H1 (cell line): ENCODE measurements at places on chromosomes 4 and X. TPM values are rescaled to one million over a fixed set of nuclear protein-coding genes. Genes with fewer than 3 reads are reported as not detected.
A peak's percentile ranks its signal among the peaks of the same experiment; 100 is the strongest.

DNA sequence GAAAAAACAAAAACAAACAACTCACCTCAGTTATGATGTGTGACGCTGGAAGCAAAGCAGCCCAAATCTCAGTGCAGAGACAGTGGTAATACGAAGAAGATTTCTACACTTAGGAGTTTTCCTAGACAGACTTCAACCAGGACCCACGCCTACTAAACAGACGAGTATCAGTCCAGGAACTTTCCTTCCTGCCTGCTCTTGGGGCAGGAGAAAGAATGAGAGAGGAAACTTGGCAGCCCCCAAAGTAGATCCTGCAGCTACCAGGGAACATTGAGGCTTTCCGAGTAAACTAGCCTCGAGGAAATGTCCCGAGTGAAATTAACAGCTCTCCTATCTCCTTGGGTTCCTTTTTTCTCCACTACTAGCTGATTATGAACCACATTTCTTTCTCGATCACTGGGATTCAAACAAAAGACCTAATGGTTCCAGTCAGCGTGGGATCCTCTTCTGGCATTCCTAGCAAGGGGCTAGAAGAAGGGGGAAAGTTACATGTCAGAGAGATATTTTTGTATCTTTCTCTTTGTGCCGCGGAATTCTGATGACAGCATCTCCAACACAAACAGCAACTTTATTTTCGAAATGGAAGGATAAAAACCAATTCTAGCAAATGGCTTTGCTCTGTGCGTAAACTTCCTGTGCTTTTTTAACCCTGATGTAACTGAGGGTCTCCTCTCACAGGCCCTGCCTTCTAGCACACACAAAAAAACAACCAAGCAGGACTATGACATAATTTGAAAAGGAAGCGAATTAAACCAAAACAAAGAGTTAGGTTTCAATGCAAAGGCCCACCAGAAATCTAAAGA, 53.2 kb downstream of the PPM1K start:
- no peak overlapping the region for H3K4me3 ChIP-seq
- H3K4me1 ChIP-seq: no peaks in the 10 kb centered on the region
- H3K27me3 ChIP-seq: no peaks in the 10 kb centered on the region
- no peak overlapping the region for H3K27ac ChIP-seq
- DNase-seq: no peak

GRCh38 chrX:131394384-131394783, 105.3 kb upstream of the IGSF1 start:
- H3K4me1 ChIP-seq: peaks cover 5% of the 10 kb centered on the region
- H3K27ac ChIP-seq: no peak overlapping the region
- no peaks in the 10 kb centered on the region for H3K27me3 ChIP-seq
- DNase-seq: no peak
- no peak overlapping the region for H3K4me3 ChIP-seq

DNA sequence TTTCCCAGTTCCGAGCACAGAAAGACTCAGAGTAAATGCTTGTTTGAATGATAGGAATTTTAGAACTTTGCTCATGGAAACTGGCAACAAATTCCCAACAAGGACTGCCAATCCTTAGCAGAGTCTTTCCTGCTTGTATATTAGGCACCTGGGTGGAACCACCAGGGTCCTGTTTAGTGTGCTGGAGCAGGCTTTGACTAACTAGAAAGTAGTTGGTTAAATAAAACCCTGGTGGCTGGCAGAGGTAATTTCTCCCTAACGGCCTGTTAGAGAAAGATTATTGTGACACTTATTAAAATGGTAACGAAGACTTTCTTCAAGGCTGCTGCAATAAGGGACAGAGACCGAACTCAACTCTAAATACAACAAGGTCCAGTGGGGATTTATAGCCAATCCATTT, 103.6 kb upstream of the TEX13D start:
- H3K27ac ChIP-seq: no peak overlapping the region
- H3K36me3 ChIP-seq: no peaks in the 10 kb centered on the region
- H3K27me3 ChIP-seq: no peaks in the 10 kb centered on the region

- no peak for DNase-seq
- H3K36me3 ChIP-seq: peaks cover 36% of the 10 kb centered on the region
- peaks cover 3% of the 10 kb centered on the region for H3K4me1 ChIP-seq
- H3K4me3 ChIP-seq: no peak overlapping the region
- no peak overlapping the region for H3K27ac ChIP-seq
- no peaks in the 10 kb centered on the region for H3K27me3 ChIP-seq
Observed at GRCh38 chr4:122873146-122873545, 46.5 kb downstream of the FGF2 start.

- no peaks in the 10 kb centered on the region for H3K36me3 ChIP-seq
- H3K27me3 ChIP-seq: no peaks in the 10 kb centered on the region
- no peak for DNase-seq
- H3K4me1 ChIP-seq: no peaks in the 10 kb centered on the region; the same call in 1 of the 2 replicates
- H3K27ac ChIP-seq: no peak overlapping the region
- no peak overlapping the region for H3K4me3 ChIP-seq
Observed at GRCh38 chrX:40468033-40468846, 112.5 kb upstream of the ATP6AP2 start.

DNA sequence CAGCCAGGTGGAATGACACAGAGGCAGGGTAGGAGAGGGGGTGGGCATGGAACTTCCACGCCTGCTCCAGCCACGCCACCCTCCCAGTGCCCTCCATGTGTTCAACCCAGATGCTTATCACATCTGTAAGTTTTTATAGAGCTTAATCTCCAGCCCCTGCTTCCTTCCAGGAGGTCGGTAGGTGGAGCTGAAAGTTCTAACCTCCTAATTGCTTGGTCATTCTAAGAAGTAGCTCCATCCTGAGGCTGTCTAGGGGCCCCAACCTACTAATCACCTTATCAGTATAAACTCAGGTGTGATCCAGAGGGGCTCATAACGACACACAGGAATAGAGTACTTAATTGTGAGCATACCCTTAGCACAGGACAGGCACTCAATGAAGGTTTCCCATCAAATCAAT, 18.3 kb downstream of the QDPR start:
- no peak for DNase-seq
- H3K36me3 ChIP-seq: peaks cover 2% of the 10 kb centered on the region; the same call in 1 of the 2 replicates
- H3K27ac ChIP-seq: no peak overlapping the region
- H3K27me3 ChIP-seq: no peaks in the 10 kb centered on the region

- H3K4me1 ChIP-seq: peaks cover 3% of the 10 kb centered on the region; the same call in 1 of the 2 replicates
- H3K4me3 ChIP-seq: no peak overlapping the region
Observed at GRCh38 chr4:40600850-40601249, 28.8 kb downstream of the RBM47 start.

- no peaks in the 10 kb centered on the region for H3K4me1 ChIP-seq
- DNase-seq: no peak
- no peak overlapping the region for H3K4me3 ChIP-seq
- peaks cover 40% of the 10 kb centered on the region for H3K36me3 ChIP-seq
- H3K27me3 ChIP-seq: no peaks in the 10 kb centered on the region
Observed at GRCh38 chr4:1211371-1211770, 37.6 kb downstream of the CTBP1 start.

- no peaks in the 10 kb centered on the region for H3K36me3 ChIP-seq
- DNase-seq: no peak
- no peaks in the 10 kb centered on the region for H3K27me3 ChIP-seq
- H3K27ac ChIP-seq: no peak overlapping the region
Observed at GRCh38 chrX:10875995-10876394, 235.1 kb upstream of the HCCS start.

GRCh38 chr4:135408109-135408508, 1206.5 kb upstream of the PABPC4L start:
- H3K36me3 ChIP-seq: no peaks in the 10 kb centered on the region
- H3K4me3 ChIP-seq: no peak overlapping the region
- H3K27ac ChIP-seq: no peak overlapping the region
- H3K27me3 ChIP-seq: no peaks in the 10 kb centered on the region
- DNase-seq: no peak
- H3K4me1 ChIP-seq: no peaks in the 10 kb centered on the region

- no peak overlapping the region for H3K27ac ChIP-seq
- H3K4me1 ChIP-seq: no peaks in the 10 kb centered on the region
- DNase-seq: no peak
- no peaks in the 10 kb centered on the region for H3K36me3 ChIP-seq
- H3K4me3 ChIP-seq: no peak overlapping the region
- no peaks in the 10 kb centered on the region for H3K27me3 ChIP-seq
Observed at GRCh38 chrX:25998687-25999086, 139.5 kb upstream of the MAGEB18 start.

- H3K4me3 ChIP-seq: no peak overlapping the region
- H3K27me3 ChIP-seq: no peaks in the 10 kb centered on the region
- H3K36me3 ChIP-seq: no peaks in the 10 kb centered on the region
- H3K27ac ChIP-seq: no peak overlapping the region
- DNase-seq: no peak
Observed at GRCh38 chr4:187908079-187908561, 87.5 kb upstream of the ZFP42 start.

- no peaks in the 10 kb centered on the region for H3K27me3 ChIP-seq
- H3K27ac ChIP-seq: no peak overlapping the region
- no peak for DNase-seq
- H3K4me3 ChIP-seq: no peak overlapping the region
- H3K4me1 ChIP-seq: peaks cover 5% of the 10 kb centered on the region; the same call in 1 of the 2 replicates
Observed at GRCh38 chrX:68699960-68700746, 52.7 kb downstream of the STARD8 start.

DNA sequence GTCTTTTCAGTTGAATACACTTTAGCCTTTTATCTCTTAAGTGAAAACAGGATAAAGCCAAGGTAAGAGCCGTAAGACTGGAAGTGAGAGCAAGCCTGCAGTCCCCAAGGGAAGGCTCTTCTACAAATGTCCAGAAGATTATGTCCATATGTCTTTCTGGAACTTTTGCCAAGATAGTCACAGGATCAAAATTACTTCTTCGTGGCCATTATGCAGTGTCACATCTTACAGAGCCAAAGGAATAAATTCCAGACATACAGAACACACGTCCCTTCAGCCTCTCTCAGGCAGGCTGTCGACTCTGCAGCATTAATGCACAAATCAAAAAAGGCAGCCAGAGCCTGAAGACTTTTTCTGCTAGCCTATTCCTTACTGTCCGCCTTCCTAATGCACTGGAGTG, 10.9 kb upstream of the GATB start:
- H3K4me3 ChIP-seq: no peak overlapping the region
- H3K4me1 ChIP-seq: no peaks in the 10 kb centered on the region
- H3K36me3 ChIP-seq: no peaks in the 10 kb centered on the region
- H3K27me3 ChIP-seq: no peaks in the 10 kb centered on the region
- no peak for DNase-seq

DNA sequence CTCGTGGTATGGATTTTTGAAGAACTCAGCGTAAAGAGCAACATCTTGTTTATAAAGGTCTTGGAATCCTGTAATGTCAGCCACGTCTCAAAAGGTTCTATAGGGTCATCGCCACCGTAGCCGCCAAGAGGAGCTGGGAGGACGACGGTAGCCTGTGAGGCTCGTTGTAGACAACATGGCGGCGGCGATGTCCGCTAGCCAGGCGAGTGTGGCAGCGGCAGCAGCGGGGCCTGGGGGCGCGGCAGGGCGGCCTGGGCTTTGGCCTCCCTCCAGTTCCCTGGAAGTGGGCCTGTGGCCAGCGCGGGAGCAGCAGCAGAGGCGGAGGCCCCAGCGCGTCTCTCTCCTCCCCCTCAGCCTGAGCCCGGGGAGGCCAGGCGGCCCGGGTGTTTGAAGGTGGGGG, 143.5 kb upstream of the PBDC1 start:
- no peak for DNase-seq
- H3K4me3 ChIP-seq: no peak overlapping the region
- no peaks in the 10 kb centered on the region for H3K27me3 ChIP-seq
- H3K4me1 ChIP-seq: no peaks in the 10 kb centered on the region
- H3K36me3 ChIP-seq: no peaks in the 10 kb centered on the region

DNA sequence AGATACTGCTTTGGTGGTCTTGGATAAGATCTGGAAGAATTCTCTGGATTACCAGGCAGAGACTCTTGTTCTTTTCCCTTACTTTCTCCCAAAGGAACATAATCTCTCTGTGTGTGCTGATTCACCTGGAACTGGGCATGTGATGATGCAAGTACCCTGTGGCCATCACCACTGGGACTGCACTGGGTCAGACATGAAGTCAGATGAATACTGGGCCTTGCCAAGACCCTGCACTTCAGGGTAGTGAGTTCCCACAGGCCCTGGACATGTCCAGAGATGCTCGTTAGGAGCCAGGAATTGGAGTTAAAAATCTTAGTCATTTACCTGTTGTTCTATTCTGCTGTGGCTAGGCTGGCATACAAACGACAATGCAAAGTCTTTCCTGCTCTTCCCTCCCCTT, 290.1 kb upstream of the BMP3 start:
- H3K4me3 ChIP-seq: no peak overlapping the region
- no peak overlapping the region for H3K27ac ChIP-seq
- H3K27me3 ChIP-seq: no peaks in the 10 kb centered on the region
- no peaks in the 10 kb centered on the region for H3K4me1 ChIP-seq
- no peak for DNase-seq

GRCh38 chrX:123223409-123223808, 39.3 kb downstream of the GRIA3 start:
- H3K27me3 ChIP-seq: no peaks in the 10 kb centered on the region
- no peaks in the 10 kb centered on the region for H3K4me1 ChIP-seq
- no peak overlapping the region for H3K27ac ChIP-seq
- no peak for DNase-seq
- no peaks in the 10 kb centered on the region for H3K36me3 ChIP-seq

DNA sequence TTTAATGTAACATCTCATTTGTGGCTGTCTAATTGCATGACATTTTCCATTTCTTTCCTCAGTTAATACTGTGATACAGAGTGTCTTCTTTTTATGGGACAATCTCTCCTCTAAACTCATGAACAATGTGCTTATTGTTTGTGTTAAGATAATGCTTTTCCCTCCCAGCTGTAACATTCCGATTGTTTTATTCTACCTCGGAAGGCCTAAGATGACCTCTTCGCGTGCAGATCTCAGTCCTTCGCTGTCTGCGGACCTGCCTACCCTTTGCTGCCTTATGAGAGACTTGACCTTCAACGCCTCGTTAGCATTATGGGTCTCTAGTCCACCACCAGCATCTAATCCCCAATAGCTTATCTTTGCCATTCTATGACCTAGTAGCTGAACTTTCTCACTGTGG, 29.8 kb upstream of the ZFP42 start:
- no peaks in the 10 kb centered on the region for H3K4me1 ChIP-seq
- no peak overlapping the region for H3K27ac ChIP-seq
- no peak for DNase-seq
- no peaks in the 10 kb centered on the region for H3K27me3 ChIP-seq

- H3K36me3 ChIP-seq: no peaks in the 10 kb centered on the region
- peak overlapping the region; percentile 49 for H3K4me3 ChIP-seq
- peaks cover 27% of the 10 kb centered on the region for H3K4me1 ChIP-seq
- peaks cover 100% of the 10 kb centered on the region for H3K27me3 ChIP-seq
- H3K27ac ChIP-seq: no peak overlapping the region
Observed at GRCh38 chr4:173505924-173506518, 24.0 kb downstream of the HAND2 start.

FRMD7 gene
- total RNA-seq: not detected in 2 replicates

SLC4A4 gene
- 1.2 and 2.8 TPM in 2 replicates for total RNA-seq

MAMLD1 gene
- 0.09 and 0.11 TPM in 2 replicates for total RNA-seq

SCD5 gene
- total RNA-seq: 0.88 and 1.2 TPM in 2 replicates

ELF4 gene
- 1.8 and 2.3 TPM in 2 replicates for total RNA-seq

XPNPEP2 gene
- 0.25 TPM in 1 of 2 replicates, not detected in the other for total RNA-seq

HOPX gene
- not detected in 2 replicates for total RNA-seq

ENAM gene
- not detected in 2 replicates for total RNA-seq

CLNK gene
- total RNA-seq: not detected in 2 replicates

SAGE1 gene
- not detected in 2 replicates for total RNA-seq

HTRA3 gene
- total RNA-seq: 2.9 and 3.2 TPM in 2 replicates

DRD5 gene
- 0.11 TPM in 1 of 2 replicates, not detected in the other for total RNA-seq

EFHC2 gene
- 3.3 and 3.4 TPM in 2 replicates for total RNA-seq

CXCL9 gene
- total RNA-seq: not detected in 2 replicates

ARMCX1 gene
- total RNA-seq: 29.1 and 29.2 TPM in 2 replicates
